ENCODE measurements at places on chromosomes 13 and 19.

GRCh38 chr13:42355092-42355485 is 83.1 kb downstream of the AKAP11 start:
- DNase-seq: no peak

- no peak for DNase-seq
Observed at GRCh38 chr19:51136851-51137551, 5.1 kb upstream of the SIGLEC7 start.

GRCh38 chr13:100753376-100753775 is 78.8 kb upstream of the TMTC4 start:
- no peak for DNase-seq

- no peak for DNase-seq
Observed at GRCh38 chr13:50990065-50990817, 80.7 kb downstream of the RNASEH2B start.

- no peak for DNase-seq
Observed at GRCh38 chr13:77325371-77325980, 1.4 kb downstream of the MYCBP2 start.

DNA sequence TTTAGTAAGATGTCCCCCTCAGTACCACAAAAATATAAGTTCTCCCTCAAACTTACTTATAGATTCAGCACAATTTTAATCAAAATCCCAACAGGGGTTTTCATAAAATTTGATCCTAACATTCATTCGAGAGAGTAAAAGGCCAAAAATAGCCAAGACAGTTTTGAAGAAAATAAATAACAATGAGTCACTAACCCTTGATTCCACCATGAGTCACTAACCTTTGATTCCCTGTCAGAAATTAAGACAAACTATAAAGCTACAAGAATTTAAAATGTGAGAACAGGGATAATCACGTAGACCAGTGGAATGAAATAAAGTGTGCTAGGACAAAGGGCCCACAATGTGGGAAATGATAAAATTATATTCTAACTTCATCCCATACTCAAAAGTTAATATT is 320.3 kb downstream of the SUCLA2 start:
- DNase-seq: no peak

- no peak for DNase-seq
Observed at GRCh38 chr13:74067818-74068217, 66.4 kb downstream of the KLF12 start.

DNA sequence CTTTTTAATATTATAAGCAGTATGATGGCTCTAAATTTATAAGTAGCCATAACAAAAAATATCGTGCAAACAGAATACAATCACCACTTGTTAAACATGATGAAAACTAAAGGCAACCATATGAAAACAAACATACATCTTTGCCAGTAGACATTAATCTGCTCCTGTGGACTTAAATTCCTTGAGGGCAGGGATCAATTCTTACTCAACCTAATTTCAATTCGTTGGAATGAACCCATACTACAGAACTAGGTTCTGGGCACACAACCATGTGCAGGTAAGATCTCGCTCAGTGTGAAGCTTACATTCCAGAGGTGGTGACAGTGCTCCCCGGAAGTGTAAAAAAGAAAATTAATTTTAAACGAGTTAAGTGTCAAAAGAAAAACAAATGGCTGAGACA is 13.4 kb downstream of the TBC1D4 start:
- no peak for DNase-seq

GRCh38 chr13:100899720-100900316 is 225.2 kb upstream of the TMTC4 start:
- no peak for DNase-seq

- DNase-seq: no peak
Observed at GRCh38 chr19:54114340-54115108, 933 bp downstream of the TFPT start.

GRCh38 chr19:33266974-33267484 is 35.3 kb downstream of the CEBPA start:
- DNase-seq: no peak

GRCh38 chr19:8158411-8159074 is 9.2 kb upstream of the FBN3 start:
- DNase-seq: no peak

- no peak for DNase-seq
Observed at GRCh38 chr13:27489456-27489855, 39.1 kb upstream of the MTIF3 start.

- DNase-seq: peak; percentile 31
Observed at GRCh38 chr13:19959141-19959830, 759 bp downstream of the ZMYM2 start.

DNA sequence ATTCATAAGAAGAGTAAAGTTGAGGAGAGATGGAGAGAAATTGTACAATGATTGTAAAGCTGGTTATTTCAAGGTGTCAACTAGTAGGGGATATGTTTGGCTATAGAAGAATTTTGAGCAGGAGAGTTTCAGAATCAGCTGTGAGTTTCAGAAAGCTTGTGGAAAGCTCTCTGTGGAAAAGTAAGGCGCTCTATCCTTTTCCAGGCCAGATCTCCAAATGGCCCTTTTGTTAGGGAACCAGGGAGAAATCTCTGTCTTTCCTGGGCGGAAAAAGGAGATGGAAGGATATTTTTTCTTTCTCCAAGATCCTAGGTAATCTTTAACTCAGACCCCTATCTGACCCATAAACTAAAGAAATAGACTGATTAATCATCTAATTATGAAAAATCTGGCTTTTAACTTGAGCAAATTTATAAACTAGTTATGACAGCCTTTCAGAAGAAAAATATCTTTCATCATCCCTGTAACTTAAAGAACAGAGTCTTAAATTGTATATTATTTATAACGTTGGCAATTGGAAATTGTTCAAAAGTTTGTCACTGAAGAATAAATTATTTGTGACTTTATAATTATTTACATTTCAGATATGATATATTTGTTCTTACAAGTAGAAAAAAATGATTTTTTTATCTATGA is 34.5 kb downstream of the SPRY2 start:
- no peak for DNase-seq

DNA sequence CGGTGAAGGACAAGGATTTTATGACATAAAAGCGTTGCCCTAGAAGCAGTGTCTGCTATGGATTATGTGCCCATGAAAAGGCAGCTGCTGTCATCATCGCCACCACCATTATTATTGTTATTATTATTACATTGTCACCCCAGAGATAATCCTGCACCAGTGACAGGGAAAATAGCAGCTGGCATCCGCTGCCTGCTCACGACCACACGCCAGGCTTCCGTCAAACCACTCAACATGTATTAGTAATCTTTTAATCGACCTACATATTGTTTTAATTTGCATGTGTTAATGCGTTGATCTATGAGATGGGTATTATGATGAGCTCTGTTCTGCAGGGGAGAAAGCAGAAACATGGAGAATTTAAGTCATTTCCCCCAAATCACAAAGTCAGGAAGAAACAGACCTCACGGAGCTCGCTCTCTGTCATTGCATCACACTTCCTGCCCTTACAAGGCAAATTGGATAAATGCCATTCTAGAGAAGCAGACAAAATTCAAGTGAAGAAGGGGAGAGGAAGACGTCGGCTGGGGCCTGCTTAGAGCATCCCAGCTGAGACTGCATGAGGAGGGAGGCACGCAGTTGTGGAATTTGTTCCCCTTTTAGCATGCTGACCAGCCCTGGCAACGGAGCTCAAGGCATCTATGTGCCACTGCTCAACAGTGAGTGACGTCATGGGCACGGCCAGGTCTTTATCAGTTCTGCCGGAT is at the start of gene FFAR3:
Gene FFAR3, plus strand, starts transcription at position 594 of the 707 bp plus-strand sequence. CDS start 431 bp downstream, outside the sequence.
- no peak for DNase-seq

DNA sequence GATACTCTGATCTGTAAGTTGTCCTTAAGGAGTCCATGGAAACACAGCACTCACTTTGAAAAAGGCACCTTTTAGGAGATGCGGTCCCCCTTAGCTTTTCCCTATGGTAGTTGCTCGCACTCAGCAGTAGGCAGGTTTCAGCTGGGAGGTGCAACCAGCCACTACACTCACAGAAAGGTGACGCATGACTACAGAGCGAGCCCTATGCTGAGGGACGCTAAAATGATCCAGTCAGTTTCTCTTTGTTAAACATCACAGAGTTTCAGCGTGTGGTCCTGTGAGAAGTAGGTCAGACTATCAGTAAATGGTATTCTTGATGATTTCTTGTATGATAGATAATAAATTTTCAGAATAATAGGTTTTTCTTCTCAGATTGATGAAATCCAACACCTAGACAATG is 362.7 kb upstream of the MIR17HG start:
- no peak for DNase-seq

DNA sequence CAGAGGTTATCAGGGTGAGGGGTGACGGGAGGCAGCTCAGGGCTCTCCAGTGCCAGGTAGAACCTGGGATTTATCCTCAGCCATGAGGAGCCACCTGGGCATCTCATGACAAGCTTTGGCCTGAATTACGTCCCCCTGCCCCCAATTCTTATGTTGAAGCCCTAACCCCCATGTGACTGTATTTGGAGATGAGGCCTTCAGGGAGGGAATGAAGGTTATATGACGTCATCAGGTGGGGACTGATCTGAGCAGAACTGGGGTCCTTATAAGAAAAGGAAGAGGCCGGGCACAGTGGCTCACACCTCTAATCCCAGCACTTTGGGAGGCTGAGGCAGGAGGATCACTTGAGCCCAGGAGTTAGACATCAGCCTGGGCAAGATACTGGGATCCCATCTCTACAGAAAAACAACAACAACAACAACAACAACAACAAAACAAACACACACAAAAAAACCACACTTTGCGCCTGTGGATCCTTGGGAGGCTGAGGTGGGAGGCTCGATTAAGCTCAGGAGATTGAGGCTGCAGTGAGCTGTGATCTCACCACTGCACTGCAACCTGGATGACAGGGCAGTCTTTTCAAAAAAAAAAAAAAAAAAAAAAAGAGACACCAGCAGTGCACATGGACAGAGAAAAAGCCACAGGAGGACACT is 18.4 kb downstream of the ZFR2 start:
- no peak for DNase-seq

GRCh38 chr13:33797622-33798021 is 20.3 kb upstream of the RFC3 start:
- DNase-seq: no peak

DNA sequence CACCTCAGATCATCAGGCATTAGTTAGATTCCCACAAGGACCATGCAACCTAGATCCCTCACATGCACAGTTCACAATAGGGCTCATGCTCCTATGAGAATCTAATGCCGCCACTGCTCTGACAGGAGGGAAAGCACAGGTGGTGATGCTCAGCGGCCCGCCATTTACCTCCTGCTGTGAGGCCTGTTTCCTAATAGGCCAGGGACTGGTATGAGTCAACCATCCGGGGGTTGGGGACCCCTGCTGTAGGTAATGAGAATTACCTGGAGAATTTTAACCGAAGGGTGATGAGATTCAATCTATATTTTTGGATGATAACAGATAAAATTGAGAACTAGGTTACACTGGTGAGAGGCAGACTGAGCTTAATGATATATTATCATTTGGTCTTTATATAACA is 101.4 kb downstream of the LACC1 start:
- no peak for DNase-seq

DNA sequence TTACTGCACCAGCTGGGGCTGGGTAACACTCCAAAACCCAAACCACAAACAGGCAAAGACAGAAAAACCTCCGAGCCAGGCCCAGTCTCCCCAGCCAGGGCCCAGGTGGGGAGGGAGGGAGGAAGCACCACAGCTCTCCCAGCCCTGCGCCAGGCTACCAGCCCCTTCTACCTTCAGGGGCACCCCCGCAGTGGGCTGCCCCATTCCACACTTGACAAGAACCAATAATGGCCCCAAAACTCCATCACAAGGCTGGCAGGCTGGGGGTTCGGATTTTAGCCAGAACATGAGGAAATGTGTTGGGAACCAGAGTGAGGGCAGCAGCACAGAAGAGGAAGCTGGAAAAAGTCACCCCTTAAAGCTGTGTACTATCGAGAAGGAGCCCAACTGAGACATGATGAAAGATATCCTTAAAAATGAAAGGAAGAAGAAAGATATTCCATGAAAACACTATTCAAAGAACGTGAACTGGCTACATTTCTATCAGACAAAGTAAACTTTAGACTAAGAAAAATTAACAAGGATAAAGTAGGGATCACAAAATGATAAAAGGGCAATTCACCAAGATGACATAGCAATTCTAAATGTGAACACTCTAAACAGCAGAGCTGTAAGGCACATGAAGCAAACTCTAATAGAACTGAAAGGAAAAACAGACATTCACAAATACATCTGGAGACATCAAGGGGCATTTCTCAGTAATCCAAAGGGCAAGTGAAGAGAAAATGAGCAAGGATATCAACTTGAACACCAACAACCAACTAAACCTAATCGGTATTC is 12.9 kb downstream of the TUBGCP3 start:
- DNase-seq: no peak

- DNase-seq: no peak
Observed at GRCh38 chr13:60756306-60756705, 359.3 kb downstream of the TDRD3 start.

DNA sequence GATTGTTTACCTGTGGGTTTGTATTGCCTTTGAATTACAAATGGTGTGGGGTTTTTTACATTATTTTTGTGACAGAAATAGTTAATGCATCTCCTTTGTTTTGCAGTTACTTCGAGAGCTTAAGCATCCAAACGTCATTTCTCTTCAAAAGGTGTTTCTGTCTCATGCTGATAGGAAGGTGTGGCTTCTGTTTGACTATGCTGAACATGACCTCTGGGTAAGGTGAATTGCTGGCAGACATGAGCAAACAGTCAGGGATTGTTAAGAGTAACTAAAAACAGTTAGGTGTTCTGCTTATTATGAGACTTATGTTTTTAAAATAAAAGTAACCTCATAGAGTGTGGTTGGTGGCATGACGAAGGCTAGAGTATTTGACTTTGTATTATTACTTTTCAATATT is 95.0 kb downstream of the CDK8 start:
- DNase-seq: no peak

DNA sequence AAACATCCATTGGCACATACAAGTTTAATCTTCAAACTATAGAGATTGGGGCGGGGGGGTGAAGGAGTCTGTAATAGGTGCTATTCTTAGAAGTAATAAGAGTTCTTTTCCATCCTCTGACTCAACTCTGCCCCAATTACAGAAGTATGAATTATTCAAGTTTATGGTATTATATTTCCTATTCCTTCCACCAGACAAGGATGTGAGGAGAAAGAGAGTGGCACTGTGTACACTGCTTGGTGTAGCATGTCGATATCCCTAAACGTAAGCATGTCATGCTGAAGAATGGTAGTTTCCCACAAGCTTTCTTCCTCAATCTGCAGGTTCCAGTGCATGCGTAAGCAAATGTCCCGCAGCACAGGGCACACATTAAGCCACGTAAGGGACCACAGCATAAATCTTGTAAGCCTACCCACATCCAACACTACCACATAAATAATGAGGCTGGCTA is 14.1 kb downstream of the BRD4 start:
- no peak for DNase-seq

GRCh38 chr13:46324976-46325375 is 62.1 kb downstream of the RUBCNL start:
- DNase-seq: no peak

DNA sequence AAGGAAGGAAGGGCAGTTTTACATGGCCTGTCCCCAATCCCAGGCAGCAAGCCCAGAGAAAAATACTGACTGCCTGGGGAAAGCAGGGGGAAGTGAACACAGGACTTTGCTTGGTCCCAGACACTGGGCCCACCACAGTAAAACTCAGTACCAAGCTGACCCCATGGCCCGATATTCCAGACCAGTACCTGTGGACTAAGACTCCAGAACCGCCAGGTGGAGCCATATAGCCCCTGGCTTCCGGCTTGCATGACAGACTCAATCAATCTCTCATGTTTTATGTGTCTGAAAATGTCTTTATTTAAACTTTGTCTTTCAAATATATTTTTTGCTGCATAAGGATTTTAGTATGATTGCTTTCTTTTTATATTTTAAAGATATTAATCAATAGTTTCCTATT is 767.9 kb upstream of the SLITRK6 start:
- DNase-seq: no peak
